ENCODE measurements at places on chromosomes 11 and 22.

DNA sequence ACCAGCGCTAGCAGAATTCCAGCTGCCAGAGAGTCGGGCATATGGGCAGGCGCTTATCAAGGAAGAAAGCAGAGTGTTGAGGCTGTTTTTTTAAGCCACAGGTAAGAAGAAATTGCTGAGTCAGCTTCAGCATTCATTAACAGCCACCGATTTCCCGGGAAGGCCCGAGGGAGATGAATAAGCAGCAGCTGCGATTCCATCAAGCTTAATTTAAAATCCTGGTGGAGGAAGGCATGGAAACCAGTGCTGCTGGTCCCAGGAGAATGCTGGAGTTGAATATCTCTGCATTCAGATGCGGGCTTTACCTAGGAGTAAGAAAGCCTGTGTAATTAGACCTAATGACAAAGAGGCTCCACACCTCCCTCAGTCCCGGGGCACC, 168.8 kb downstream of the BRD1 start:
- DNase-seq: no peak

GRCh38 chr11:60777106-60777505, 8.0 kb upstream of the MS4A10 start:
- no peak for DNase-seq

DNA sequence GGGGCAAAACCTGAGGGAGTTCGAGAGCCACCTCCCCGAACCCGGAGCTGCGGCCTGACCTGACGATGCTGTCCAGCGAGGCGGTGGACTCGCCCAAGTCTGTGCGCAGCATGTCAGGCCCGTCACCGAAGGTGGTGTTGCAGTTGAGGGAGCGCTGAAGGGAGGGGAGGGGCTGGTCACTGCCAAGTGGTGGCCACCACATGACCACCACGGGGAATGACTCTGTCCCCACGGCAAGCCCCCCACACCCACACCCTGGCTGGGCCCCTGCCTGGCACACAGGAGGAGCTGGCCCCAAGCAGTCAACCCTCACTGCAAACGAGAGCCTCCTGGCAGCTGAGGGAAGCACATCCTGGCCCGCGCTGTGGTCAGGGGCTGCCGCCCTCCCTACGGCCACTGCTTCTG, 30.8 kb downstream of the TRMU start:
- no peak for DNase-seq

GRCh38 chr11:107998761-107999160, 9.9 kb upstream of the CUL5 start:
- peak; percentile 15 for DNase-seq

DNA sequence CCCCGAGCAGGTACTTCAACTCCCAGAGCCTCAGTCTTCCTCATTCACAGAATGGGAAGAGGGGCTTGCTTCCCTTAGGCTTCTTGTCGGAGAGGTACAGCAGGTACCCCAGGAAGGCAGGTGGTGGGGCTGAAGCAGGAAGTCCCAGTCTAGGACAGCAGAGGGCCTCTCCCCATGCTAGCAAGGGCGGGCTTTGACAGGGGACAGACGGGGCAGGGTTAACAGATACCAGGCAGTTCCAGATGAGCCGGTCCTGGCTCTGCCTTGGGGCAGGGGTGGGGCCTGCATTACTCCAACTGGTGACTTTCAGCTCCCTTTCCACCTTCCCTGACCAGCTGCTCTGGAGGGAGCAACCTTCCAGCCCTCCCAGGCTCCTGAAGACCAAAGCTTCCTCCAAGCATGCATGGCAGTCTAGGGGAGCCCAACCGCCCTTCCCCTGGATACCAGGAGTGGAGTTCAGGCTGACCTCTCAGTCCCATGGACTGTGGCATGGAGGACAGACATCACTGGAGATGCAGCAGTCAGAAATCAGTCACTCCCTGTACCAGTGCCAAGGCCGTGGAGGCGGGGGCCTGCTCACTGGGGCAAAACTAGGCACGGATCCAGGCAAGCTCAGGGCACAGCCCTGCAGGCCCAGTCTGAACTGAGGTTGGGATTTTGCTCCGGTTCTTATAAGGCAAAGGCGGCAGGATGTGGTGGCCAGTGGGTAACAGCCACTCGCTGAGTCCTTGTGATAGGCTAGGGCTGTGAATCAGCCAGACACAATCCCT, 60.5 kb downstream of the NAT10 start:
- DNase-seq: peak; percentile 10

- peak; percentile 19 for DNase-seq
These were observed 93.8 kb downstream of the KCNC1 start for GRCh38 chr11:17828311-17828751.

DNA sequence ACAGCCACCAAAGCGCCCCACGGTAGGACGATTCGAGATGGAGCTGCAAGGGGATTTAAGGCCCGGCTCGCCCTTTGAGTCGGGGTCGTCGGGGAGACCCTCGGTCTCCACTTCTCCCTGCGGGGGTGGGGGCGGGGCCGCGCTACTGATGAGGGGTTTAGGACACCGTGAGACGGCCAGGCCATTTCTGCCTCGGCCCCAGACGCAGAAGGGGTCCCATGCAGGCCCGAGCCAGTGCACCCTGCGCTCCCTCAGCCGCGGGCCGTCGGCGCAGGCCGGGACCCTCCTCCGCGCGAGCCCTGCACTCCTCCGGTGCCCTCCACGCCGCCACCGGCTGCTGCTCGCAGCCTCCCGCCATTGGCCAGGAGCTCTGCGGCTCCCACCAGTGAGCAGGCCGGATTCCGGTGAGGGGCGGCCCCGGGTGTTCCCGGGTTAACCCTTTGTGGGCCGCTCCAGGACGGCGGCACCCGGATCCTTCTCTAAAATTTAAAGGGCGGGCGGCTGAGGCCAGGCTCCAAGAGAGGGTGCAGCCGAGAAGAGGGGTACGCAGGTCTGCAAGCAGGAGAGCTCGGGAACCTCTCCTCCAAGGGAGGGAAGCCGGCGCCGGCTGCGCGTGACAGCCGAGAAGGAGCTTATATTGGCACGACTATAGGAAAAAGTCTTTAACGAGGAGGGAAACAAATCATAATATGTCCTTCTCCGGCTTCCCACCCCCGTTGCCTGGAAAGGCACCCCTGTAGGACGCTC, 18.0 kb downstream of the CREB3L1 start:
- peak; percentile 83 for DNase-seq

- peak; percentile 38 for DNase-seq
These were observed 26.4 kb upstream of the CD5 start for GRCh38 chr11:61075891-61076290.

GRCh38 chr11:116225236-116225635, 547.6 kb downstream of the BUD13 start:
- no peak for DNase-seq

DNA sequence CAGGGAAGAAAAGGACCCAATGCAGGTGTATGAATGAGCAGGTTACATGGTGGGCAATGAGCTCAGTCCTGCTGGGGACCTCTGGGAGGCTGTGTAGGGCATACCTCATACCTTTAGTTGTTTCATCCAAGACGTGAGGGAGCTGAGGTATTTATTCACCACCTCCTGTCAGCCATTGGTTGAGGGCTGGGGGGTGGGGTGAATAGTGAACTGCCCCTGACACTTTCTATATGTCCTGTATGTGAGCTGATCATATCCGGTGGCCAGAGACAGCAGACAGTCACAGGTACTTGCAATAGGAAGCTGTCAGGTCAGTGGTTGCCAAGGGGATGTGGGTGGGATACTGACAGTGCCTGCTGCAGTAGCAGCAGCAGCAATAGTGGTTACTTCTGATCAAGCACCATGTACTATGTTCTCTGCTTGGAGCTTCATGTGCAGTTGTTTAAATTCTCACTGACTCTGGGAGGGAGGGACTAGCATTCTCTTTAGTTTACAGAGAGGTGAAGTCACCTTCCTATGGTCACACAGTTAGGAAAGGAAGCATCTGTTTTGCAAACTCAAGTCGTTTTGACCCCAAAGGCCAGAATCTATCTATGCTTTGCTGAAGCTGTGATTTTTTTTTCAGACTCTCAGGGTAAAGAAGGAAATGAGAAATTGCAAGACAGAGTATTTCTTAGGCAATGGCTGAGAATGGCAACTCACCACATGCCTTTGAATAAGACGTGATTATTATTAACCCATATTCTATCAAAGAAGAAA, 54.0 kb downstream of the MIAT start:
- peak; percentile 26 for DNase-seq

DNA sequence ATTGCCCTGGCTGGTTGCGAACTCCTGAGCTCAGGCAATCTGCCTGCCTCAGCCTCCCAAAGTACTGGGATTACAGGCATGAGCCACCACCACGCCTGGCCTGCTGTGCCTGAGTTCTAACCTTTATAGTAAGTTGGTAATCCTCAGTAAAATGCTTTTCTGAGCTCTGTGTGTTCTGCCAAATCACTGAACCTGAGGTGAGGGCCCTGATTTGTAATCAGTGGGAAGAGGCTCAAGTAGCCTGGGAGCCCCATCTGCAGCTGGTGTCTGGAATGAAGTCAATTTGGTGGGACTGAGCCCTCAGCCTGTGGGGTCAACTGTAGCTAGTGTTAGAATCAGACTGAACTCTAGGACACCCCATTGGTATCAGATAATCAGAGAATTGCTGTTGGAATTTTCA, 72.6 kb upstream of the PARVG start:
- no peak for DNase-seq

- no peak for DNase-seq
These were observed 90.2 kb downstream of the TRAF6 start for GRCh38 chr11:36419791-36420424.

DNA sequence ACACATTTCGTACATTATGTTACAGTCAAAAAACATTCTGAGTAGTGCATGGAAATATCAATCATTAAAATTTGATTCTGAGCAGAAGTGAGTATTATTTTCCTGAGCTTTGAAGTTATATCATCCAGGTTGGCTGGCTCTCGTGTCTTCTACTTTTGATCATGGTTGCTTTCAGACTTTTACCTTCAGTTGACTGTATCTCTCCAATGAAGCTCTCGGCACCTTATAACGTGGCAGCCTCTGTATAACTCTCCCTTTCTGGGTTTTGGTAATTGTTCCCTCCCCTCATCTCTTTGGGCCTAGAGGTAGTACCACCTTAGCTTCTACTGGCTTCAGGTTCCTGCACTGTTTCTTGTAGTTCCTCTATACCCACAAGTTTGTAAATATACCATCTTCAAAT, 12.2 kb downstream of the SFI1 start:
- DNase-seq: no peak

GRCh38 chr11:114027391-114027790, 32.1 kb upstream of the ZBTB16 start:
- no peak for DNase-seq

DNA sequence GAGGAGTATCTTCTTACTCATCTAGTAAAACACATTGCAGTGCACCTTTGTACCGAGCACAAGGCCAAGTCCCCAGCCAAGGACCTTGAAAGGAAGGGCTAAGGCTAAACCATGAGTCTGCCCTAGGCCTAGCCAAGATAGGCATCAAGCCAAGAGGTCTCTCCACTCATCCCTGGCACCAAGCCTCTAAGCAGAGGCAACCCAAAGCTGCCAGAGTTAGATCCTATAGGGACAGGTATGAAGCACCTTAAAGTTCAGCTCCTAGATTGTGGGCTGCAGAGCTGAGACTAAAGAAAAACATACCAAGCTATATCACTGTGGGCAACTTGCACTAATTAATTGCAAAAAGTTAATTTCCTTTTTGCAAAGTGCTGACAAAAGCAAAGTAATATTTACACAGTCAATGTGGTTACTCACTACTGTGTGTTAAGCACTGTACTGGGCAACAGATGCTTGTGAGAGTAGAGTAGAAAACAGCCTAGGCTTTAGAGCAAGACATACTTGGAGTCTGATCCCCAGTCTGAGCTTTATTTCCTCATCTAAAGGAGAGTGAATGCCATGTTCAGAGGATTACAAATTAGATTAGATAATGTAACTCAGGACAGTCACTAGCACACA, 7.2 kb downstream of the COA4 start:
- DNase-seq: peak; percentile 7

- peak; percentile 43 for DNase-seq
These were observed 5.6 kb downstream of the ARHGEF17 start for GRCh38 chr11:73313652-73314051.

- DNase-seq: no peak
These were observed 19.5 kb upstream of the CHKA start for GRCh38 chr11:68140496-68141245.

GRCh38 chr11:93545566-93545965, 2.4 kb upstream of the SMCO4 start:
- DNase-seq: no peak

DNA sequence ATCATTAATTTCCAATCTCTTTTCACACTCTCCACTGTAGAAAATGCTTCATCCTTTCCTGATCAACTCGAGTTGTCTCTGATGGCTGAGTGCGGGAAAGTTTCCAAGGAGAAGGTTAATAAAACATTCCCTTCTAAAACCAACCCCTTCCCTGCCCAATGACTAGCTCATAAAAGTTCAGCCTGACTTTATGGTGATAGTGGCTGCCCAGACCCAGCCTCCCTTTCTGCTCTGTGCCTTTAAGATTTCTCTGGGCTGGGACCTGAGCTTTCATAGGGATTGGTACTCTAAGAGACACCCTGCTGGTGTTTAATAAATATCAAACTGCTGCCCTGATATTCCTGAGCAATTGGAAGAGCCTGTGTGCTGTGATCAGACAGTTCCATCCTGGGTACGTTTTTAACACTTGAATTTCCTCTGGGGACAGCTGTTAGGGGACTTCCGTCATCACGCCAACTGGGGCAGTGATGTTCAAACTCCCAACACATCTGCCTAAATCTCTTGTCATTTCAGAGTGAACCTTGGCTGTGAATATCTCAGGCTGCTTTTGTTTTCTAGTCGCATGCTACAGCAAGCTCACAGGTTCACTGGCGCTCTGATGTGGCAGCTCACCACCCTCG, 195.0 kb upstream of the KIRREL3 start:
- no peak for DNase-seq

- DNase-seq: peak; percentile 48
These were observed 94.7 kb upstream of the RASSF10 start for GRCh38 chr11:12914400-12914912.

- no peak for DNase-seq
These were observed 82.3 kb downstream of the RASSF10 start for GRCh38 chr11:13091373-13091772.

DNA sequence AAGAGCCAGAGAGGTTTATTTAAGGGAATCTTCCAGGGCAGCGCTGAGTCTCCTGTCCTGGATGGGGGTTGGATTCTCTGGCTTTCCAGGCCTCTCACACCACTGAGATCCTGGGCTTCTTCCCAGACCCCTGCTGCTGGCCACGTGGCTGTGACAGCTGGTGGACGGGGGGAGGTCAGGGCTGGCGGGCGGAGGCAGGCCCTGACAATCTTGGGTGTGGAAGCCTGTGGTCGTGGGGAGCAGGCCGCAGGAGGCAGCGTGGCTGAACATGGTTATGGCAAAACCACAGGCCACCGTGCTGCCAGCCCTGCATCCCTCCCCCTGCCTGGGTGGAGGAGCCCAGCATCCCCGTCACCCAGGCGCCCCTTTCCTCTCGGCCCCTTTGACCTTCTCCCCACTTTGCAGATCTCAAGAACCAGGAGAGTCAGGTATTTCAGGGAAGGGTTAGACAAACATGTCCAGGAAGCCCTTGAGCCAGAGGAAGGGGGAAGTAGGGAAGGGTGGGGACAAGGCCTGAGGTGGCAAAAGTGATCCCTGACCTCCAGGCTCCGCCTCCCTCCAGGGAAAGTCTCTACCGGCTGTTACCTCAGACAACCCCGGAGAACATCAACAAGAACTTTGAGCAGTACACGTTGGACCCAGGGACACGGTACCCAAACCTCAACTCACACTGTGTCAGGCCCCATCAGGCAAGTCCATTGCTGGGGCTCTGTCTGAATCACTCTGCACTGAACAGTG, 111.8 kb downstream of the MICAL2 start:
- DNase-seq: no peak

- DNase-seq: peak; percentile 63
These were observed 39.4 kb upstream of the CFAP300 start for GRCh38 chr11:102007567-102008437.

GRCh38 chr22:20904980-20905355, 12.2 kb upstream of the CRKL start:
- no peak for DNase-seq
